ENCODE measurements at places on chromosomes 6 and 20. TPM values are rescaled to one million over a fixed set of nuclear protein-coding genes. Genes with fewer than 3 reads are reported as not detected.

Gene PDE10A
- 11.0 TPM for total RNA-seq

Gene RARS2
- total RNA-seq: 31.8 TPM

Gene RIPOR2
- 9.9 TPM for total RNA-seq

Gene RNF5
- total RNA-seq: 57.9 TPM

Gene C6orf89
- 22.4 TPM for total RNA-seq

Gene GFOD1
- total RNA-seq: 6.3 TPM

Gene FAM83C
- not detected for total RNA-seq

Gene FAM209A
- not detected for total RNA-seq

Gene GSS
- 18.3 TPM for total RNA-seq

Gene HLA-DOB
- total RNA-seq: not detected

Gene RIPPLY2
- total RNA-seq: 1.6 TPM

Gene MATN4
- 0.52 TPM for total RNA-seq

Gene ADA
- total RNA-seq: 3.7 TPM

Gene PTCRA
- total RNA-seq: 1.0 TPM

Gene FKBP1C
- not detected for total RNA-seq

Gene CLPSL2
- total RNA-seq: not detected

Data from skeletal muscle tissue (tissue), 5 donors.